Stimulated activated CD8-positive, alpha-beta memory T cell treated with anti-CD3 and anti-CD28 coated beads, Interleukin-15, amount 100 ng/mL, for 4 hours (primary cell): ENCODE measurements at places on chromosomes 6 and 20.

DNA sequence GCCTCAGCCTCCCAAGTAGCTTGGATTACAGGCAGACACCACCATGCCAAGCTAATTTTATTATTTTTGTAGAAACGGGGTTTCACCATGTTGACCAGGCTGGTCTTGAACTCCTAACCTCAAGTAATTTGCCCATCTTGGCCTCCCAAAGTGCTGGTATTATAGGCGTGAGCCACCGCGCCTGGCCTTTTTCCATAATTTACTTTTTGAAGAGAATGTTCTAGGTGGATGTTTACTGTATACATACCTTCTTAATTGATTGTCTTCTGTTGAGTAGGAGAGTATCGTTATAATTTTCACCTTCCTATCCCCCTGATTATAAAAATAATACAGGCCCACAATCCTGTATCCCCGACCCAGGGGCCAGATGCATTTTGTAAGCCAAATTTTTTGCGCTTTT lies 174.4 kb downstream of the BCAS1 start:
- DNase-seq, result no peak

DNA sequence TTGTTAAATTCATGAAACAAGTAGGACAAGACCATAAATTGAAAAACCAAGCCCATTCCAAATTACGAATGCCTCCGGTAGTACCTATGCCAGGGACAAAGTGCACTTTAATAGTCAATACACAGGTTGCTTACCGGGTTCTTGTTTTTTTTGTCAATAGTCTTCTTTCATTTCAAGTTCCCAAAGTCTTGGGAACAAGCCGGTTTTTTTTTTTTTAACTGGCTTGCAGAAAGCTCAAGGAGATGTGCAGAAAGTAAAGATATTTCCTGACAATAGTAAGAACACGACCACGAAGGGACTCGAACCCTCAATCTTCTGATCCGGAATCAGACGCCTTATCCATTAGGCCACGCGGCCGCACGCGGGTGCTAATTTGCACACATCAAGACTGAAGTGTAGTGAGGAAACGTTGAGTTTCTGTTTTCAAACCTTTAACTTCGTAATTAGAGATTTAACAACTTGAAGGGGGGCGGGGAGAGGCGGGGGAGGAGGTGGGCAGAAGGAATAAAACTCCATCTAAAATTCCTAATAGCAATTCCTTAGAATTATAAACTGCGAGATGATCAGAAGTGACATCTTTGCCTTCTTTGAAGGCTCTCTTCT lies 181.0 kb downstream of the TRIM27 start:
- DNase-seq, result no peak

DNA sequence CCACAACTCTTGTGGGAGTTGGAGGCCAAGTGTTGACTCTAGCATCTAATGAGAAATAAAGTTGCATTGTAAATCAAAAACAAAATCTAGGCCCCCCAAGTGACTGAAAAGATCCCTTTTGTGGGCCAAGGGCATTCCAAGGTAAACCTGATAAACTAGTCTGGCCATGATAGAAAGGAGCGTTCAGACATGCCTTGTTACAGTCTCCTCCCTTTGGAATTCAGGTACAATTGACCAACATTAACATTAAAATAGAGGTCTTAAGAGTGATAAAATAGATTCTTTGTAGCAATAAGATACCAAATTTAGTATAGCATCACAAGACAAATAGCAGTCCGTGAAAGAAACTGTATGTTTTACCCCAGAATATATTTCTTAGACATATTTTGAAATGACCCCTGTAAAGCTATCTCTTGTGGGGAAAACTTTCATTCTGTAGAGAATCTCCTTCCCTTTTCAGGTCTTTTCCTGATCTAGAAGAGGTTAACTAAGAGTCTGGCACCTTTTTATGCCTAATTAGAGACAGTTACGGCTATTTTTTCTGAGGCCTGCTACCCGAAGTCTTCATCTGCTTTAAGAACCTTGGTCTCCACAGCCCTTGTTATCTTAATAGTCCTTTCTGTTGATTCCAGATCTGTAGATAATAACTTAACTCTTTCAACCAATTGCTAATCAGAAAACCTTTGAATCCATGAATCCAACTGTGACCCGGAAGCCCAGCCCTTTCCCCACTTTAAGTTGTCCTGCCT lies 495.4 kb upstream of the MMS22L start:
- no peak for DNase-seq

DNA sequence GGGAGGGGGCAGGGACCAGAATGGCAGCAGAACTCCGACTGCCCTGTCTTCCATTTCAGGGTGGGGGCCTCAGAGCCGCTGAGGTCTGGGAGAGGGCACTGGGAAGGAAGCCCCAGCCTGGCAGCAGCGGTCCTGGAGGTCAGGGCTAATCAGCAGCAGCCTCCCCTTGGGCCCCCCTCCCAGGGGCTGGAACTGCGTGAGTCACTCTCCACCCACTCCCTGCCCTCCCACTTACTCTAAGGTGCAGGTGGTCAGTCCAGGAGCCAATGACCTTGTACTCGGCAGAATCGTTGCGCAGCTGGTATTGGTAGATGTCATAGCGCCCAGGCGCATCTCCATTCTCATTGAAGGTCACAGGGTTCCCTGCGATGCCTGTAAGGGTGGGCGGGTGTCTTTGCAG lies 105.9 kb downstream of the GRM4 start:
- DNase-seq, result no peak

DNA sequence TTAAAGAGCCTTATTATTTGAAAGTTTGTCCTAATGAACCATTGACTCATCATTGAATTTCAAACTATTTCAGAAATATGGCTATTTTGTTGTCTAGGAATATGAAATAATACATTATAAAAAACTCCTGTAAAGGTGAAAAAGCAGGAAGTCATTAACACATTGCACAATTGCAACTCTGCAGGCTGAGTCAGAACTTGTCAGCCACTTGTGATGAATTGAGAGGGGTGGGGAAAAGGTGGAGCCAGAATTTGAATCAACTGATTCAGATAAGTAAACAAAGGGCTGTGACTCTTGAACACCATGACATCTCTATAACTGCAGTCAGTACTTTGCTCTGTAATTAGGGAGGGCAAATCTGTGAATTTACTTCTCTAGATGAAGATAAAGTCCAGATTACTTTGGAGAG lies 6.0 kb downstream of the C6orf141 start:
- no peak for DNase-seq

DNA sequence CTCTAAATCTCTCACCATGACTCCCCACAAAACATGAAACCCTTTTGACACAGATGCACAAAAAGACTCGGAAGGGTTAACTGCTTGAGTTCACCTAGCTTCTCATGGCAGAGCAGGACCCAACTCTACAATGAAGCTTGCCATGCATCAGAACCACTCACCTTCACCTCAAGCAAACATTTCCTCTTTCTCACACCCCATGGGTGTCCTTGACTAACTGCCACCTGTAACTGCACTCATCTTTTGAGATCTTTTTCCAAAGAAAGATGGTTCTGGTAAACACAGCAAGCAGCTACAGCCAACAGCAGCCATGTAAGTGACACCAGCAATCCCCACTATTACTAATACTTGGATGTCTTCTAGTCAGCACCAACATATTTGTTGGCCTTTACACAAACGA lies 76.5 kb downstream of the EFHC1 start:
- DNase-seq, result no peak

- no peak for DNase-seq
These were observed 133.8 kb downstream of the PRND start for GRCh38 chr20:4855555-4855954.

DNA sequence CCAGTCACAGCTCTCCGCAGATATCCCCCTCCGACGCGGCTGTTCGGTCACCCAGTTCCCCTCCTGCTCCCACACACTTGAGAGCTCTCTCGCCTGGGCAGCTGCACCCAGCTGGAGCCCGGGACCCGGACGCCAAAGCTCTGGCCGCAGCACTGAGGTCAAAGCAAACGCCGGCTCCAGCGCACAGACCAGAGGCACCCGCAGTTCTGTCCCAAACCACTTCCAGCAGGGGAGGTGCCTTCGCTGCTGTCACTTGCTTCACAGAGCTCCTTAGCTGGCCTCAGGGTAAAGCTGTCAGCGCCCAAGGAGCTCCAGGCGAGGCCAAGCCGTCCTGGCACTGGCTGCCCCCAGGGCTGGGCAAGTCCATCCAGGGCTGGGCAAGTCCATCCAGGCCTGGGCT lies 27.9 kb downstream of the SLC2A4RG start:
- no peak for DNase-seq

GRCh38 chr6:85163156-85164080 lies 286.5 kb upstream of the NT5E start:
- DNase-seq, result no peak

- DNase-seq, result no peak
These were observed 162.8 kb downstream of the SYNE1 start for GRCh38 chr6:152474354-152474753.

DNA sequence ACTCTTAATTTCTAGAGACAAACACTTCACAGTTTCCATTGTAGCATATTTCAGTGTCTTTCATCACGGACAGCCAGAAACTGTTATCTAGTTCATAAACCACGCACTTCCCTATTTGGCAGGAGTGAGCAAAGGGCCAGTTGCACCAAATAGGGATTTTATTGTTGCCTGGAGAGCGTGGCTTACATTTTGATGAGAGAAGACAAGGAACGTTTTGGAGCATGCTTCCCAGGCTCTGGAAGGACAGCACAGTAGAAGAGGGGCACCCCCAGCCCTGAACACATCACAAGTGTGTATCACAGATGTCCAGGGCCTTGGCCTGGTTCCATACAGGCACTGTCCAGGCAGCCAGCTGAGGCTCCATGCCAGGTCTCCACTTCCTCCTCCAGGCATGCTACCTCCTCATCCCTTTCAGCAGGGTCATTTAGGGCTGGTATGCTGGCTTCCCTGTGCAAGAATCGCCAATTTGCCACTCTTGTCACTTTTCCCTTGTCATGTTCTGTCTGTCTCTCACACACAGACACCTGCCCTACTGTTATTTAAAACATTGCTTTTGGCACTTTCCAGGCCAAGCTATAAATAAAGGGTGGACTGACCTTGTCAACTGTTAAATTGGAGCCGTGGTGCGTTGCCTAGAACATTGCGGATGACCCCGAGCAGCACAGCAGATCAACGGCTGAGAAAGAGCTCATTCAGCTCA lies 235.0 kb upstream of the GMDS start:
- no peak for DNase-seq

DNA sequence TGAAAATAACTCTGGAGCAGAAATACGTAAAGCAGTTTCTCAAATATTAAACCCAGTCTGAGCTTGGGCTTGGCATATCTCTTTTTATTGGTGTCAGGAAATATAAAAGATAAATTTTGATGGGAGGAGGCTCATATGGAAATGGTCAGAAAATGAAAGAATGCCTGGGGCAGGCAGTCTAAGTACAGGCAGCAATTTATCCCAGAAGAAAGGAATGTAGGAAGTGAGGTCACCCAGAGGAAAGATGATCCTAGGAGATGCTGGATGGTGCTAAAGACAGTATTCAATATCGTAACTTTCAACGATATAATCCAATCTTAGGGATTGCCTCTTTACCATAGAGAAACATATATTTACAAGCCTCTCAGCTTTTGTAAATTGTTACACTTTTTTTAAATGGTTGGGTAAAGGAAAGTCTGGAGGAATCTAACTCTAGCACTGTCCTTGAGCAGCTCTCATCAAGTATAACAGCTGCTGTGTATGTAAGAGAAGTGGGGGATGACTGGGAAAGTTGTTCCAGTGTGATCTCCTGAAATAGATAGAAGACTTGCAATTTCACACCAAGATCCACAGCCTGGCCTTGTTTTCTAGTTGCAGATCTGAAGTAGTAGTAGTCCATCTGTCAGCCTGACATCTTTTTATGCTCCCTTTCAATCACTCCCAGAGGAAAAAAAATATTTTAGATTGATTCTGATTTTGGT lies 256.9 kb upstream of the SASH1 start:
- DNase-seq, result no peak

GRCh38 chr6:26457264-26457805 lies 420 bp upstream of the BTN2A1 start:
- no peak for DNase-seq

DNA sequence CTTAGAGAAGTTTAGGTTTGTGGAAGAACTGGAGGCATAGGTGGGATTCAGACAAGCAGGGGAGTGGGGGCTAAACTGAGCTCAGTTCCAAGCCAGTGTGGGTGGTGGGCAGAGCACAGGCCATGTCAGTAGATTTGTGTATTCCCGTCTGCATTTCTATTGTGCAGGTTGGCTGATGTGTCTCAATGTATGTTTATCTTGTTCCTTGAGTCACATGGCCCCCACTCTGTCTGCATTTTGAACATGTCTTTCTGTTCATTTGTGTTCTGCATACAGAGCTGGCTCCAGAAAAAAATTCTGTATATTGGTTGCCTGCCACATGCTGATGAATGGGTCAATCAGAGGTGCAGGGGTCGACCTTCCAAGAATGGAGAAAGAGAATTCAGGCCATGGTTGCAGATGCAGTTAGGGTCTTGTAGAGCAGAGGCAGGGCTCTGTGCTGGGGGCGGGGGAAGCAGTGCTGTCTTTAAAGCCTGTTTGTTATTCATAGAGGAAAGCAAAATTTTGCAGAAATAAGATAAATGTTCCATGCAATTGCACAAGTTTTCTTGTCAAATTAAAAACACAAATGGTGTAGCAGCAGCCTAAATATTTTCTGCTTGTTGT lies 166.7 kb downstream of the CDH26 start:
- no peak for DNase-seq

GRCh38 chr6:102525336-102525735 lies 1131.8 kb downstream of the GRIK2 start:
- no peak for DNase-seq

- DNase-seq, result no peak
These were observed 2.9 kb upstream of the RAB22A start for GRCh38 chr20:58306421-58307261.
